ENCODE measurements at places on chromosomes 7 and 10.

GRCh38 chr7:8177109-8177933 lies 84.6 kb downstream of the ICA1 start:
- no peak for DNase-seq

- no peak for DNase-seq
These were observed 5.8 kb upstream of the PDCD4 start for GRCh38 chr10:110865809-110866482.

DNA sequence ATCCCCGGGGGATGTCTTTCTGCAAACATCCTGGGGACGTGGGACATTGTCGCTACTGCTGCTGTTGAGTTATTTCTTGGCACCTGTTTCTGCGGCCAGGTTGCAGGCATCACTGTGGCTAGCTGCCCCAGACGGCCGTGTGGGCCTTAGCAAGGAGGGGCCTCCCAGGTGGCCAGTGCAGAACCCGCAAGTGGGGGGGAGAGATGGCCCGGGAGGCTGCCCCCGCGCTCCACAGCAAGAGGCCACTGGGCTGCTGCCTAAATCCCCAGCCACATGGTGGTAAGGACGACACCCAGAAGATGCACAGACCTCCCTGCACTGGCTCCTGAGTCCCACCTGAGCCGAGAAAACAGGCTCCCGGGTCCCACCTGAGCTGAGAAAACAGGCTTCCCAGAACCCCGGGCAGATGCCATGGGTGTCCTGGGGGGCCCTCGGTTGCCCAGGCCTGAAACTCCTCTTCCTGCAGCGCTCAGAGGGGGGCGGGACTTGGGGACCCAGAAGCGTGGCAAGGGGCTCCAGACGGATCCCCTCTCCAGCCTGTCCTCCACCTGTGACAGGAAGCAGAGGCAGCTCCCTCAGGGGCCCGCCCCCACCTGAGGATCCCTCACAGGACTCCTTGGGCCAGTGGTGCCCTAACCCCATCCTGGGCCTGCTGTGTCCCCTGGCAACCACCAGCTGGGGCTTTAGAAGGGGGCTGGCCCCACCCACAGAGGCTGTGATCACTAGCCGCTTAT lies 952 bp upstream of the MAFK start:
- DNase-seq = no peak

- no peak for DNase-seq
These were observed 14.3 kb upstream of the LRRC17 start for GRCh38 chr7:102898532-102898859.

DNA sequence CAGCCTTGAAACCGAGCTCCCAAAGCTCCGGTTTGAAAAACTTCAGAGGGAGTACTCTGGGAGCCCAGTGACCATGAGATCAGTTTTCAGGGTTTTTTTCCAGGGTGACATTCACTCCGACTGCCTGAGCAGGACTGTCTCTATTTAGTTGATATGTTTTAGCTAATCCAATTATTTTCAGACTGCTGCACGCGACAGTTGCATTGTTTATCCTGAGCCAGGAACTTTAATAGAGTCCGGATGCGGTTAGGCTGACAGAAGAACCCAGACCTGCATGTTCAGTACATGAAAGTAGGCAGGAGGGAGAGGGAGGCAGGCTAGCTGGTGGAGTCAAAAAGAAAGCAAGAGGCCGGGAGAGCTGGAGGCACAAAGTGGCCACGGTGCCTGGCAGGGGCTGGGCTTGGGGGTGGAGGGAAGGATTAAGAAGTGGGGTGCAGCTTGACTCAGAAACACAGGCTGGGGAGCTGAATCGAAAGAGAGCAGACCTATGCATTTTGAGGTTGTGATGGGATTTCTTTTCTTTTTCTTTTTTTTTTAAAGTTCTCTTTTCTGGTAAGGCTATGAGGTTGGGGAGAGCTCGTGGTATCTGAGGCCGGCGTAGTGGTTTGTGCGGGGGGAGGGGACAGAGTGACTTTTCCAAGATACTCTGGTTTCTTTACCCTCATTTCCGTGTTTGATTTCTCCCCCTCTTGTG lies 5.7 kb downstream of the GATA3 start:
- no peak for DNase-seq
